Suprapubic skin (tissue), 4 donors: ENCODE measurements at places on chromosomes 13 and 19.

DNA sequence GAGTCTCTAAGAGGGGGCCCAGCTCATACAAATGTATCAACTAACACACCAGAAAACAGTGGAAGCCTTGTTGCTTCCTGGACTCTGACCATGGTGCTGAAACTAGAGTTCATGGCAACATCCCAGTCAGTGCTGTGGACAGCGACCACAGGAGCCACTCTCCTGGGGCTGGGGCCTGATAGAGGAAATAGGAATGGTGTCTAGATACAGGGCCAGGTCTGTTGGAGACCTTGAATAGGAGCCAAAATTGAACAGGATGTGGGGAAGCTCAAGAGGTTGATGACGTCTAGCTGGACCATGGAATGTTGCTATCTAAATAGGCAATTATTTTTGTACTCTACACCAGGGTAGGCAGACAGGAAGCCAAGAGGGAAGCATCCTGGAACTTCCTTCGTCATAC is 21.7 kb downstream of the LILRB4 start:
- no peak for DNase-seq

DNA sequence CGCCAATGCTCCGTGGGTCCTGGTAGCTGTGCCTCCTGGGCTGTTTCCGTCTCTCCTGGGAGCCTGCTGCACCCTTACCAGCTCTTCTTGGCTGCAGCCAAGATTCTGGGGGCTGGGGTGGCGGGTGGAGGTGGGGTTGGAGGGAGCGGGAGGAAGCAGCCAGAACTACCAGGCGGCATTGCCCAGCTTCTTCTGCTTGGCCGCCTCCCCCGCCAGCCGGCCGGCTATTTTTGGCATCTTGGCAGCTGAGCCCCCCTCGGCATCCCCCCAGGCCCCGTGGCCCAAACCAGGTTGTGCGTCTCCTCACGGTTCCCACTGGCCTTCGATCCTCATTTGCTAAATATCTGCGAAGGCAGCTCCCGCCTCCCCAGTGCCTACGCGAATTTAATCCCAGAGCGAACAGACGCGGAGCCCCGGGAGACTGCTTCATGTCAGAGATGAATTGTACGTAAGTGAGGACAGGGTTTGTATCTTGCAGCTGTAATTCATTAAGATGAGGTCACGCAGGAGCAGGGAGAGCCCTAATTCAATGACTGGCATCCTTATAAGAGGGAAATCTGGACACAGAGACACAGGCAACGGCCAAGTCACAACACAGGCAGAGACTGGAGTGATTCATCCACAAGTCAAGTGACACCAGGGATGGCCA is 12.8 kb upstream of the PEAK3 start:
- no peak for DNase-seq

DNA sequence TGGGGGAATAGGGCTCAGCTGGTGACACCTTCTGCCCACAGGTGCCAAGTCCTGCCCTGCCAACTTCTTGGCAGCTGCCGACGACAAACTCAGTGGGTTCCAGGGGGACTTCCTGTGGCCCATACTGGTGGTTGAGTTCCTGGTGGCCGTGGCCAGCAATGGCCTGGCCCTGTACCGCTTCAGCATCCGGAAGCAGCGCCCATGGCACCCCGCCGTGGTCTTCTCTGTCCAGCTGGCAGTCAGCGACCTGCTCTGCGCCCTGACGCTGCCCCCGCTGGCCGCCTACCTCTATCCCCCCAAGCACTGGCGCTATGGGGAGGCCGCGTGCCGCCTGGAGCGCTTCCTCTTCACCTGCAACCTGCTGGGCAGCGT is 2.1 kb downstream of the P2RY11 start:
- no peak for DNase-seq

GRCh38 chr13:94712287-94712811 is at the start of gene SOX21:
Gene SOX21 (minus strand): TSS chr13:94712545. CDS start chr13:94712049, 496 bp downstream.
- DNase-seq: peak; percentile 58

DNA sequence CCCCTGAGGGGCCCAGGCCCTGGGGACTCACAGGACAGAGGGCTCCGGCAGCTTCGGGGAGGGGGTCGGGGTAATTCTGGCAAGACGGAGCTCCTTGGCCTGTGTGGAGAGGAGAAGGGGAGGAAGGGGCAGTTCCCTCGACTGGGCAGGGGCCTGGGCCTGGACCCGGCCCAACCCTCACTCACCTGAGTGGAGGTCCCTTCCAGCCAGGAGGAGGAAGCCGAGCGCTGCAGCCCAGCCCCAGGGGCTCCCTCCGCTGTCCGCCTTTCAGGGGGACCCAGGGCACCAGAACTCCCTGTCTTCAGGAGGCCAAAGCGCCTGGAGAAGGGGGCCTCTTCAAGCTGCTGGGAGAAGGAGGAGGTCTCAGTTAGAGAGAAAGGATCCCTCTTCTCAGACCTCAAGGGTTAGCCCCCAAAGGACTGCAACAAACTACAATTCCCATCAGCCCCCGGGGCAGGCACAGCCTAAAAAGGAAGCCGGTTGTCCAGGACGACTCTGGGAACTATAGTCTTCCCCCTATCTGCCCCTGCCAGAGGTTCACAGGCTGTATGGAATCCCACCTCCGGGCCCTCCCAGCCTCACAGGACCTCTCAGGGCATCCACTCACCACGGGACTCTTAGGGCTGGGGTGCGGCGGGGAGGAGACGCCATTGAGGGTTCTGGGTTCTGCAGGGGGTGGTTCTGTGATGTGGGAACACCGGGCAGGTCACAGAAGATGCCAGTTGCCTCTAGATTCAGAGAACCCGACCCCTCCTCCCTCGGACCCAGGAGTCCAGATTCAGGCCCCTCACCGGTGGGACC is 19.8 kb downstream of the EPS8L1 start:
- no peak for DNase-seq
